ENCODE measurements at places on chromosomes 1 and 21.

DNA sequence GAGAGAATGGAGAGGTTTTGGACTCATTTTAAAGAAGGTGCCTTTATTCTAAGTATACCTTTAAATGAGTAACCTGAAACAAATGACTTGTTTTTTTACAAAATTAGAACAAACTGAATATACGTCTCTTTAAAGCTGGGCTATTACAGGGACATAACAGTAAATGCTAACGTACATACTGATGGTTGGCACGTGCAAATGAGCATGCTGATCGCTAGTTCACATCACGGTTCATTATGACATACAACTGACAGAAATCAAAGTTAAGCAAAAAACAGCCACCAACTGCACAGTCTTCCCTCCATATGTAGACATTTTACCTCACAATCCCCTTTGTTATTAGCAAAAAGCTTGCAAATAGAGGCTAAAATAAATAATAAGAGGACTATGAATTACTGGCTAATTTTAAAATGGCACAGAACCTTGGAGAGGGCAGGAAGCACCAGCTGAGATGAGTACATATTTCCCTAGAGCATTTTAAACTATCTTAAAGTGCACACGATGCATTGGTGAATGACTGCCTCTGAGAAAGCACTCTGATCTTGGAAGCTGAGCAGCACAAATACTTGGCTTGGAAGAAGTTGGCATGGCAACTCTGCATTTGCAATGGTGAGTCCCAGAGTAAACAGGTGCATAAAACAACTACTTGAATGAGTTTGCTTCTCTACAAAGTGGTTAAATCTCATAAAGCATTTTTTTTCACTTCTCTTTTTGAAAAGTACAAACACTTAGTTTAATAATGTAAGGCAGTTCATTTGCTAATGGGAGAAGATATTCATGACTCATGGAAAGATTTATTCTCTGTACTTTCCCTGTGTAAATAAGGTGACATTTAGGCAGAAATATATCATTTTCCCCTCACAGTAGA lies 204.7 kb downstream of the LHX8 start:
- no peak for DNase-seq

GRCh38 chr1:67760030-67760821 lies 73.0 kb downstream of the GNG12 start:
- DNase-seq, result peak; percentile 82

GRCh38 chr1:93029317-93029716 lies 49.8 kb upstream of the MTF2 start:
- no peak for DNase-seq

DNA sequence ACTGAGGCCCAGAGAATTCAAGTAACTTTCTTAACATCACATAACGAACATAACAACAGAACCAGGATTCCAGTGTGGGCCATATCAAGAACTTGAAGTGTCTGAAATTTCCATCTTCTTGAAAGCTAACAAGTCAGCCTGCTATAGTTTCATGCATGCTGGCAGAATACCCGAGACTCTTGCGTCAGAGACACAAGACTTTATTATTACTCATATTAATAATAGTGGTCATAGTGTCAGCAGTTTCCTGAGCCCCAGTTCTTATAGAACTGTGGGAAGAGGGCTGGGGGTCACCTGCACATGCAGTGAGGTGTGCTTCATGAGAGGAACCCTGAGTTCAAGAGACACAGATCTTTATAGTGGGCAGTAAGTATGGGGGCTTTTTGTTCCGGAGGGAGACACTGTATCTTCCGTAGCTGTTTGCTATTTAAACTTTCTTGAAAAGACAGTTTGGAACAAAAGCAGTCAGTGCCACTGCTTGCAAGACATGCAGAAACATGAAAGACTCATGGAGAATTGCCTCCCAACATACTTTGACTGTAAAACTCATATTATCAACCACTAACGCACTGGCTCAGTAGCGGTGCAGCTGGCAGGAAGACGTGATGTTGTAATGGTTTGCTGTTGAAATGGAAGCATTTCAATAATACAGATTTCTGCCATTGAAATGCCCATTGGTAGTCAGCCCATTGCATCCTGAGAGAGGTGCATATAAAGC lies 339.2 kb downstream of the ADGRL2 start:
- no peak for DNase-seq
